ENCODE measurements at places on chromosomes 7 and 10. TPM values are rescaled to one million over a fixed set of nuclear protein-coding genes. Genes with fewer than 3 reads are reported as not detected.

DNA sequence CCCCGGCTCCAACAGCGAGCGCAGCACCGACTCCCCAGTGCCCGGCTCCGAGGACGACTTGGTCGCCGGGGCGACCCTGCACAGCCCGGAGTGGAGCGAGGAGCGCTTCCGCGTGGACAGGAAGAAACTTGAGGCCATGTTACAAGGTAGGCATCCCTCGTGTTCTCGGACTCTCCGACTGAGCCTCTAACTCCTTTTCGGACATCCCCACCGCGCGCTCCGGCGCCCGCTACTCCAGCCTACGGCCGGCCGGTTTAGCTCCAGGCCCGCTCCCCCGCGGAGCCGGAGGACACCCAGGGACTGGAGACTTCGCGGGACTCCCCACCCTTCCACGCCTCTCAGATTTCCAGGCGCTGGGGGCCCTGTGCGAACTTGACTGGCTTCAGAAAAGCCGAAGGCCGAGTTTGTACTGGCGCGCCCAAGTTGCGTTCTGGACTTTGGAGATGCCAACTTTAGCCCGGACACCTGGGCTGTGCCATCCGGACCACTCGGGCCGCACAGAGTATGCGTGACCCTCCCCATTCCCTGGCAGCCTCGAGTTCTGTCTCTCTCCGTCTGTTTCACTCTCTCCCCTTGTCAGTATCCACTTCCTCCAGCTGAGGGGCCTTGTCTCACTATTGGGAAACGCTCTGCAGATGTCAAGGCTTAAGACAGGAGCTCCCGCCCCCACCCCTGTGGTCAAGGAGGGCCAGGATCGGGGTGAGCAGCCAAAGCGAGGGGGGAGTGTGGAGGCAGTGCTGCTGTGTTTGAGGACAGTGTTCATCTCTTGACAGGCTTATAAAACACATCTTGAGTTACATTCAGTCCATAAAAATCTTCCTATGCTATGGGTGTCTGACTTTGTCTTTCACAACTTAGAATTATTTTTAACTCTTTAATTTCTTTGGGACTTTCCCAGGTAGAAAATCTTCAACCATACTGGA lies 777 bp downstream of the BICC1 start:
- H3K4me1 ChIP-seq = peaks cover 6% of the 10 kb centered on the region
- peak; percentile 65 for DNase-seq
- no peaks in the 10 kb centered on the region for H3K36me3 ChIP-seq
- peaks cover 43% of the 10 kb centered on the region for H3K27me3 ChIP-seq

DNA sequence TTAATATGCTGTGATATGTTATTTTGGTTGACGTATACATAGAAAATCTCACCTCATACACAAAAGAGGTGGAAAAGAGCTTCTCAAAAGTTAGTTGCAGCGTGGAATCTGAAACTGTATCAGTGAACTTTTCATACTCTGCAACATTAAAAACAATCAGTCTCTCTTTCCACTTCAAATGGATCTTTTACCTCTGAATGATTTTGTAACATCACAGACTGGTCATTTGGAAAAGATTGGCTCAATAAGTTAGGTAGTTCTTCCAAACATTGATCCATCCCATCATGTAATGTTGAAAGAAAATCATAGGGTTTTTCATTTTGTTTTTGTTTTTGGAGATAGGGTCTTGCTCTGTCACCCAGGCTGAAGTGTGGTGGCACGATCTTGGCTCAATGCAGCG lies 131.1 kb downstream of the AHR start:
- no peaks in the 10 kb centered on the region for H3K36me3 ChIP-seq
- H3K27me3 ChIP-seq = no peaks in the 10 kb centered on the region
- no peak overlapping the region for H3K4me3 ChIP-seq
- no peaks in the 10 kb centered on the region for H3K4me1 ChIP-seq

GRCh38 chr10:96380821-96381220 lies 22.0 kb upstream of the OPALIN start:
- H3K36me3 ChIP-seq = no peaks in the 10 kb centered on the region
- peaks cover 3% of the 10 kb centered on the region for H3K27me3 ChIP-seq
- H3K4me3 ChIP-seq = no peak overlapping the region
- peaks cover 5% of the 10 kb centered on the region for H3K4me1 ChIP-seq
- no peak for DNase-seq
- no peak overlapping the region for H3K27ac ChIP-seq

The PDE1C gene
- 13.0 TPM for total RNA-seq

The CFAP69 gene
- 3.0 TPM for total RNA-seq

DNA sequence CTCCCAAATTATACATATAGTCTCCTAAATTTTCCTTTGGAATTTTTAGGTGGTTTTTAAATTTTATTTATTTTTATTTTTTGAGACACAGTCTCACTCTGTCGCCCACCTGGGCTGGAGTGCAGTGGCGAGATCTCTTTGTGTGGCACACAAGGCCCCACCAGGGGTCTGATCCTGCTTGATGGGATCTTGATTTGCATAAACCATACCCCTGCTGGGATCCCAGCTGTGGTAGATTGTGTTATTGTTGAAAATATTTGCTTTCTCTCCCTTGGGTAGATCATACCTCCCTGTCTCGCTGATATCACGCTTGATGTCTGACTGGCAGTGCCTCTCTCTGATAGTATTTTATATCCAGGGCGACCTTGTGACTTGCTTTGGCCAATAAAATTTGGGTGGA lies 5.6 kb upstream of the MUC3A start:
- H3K4me1 ChIP-seq = peaks cover 9% of the 10 kb centered on the region
- peaks cover 6% of the 10 kb centered on the region for H3K27me3 ChIP-seq
- no peaks in the 10 kb centered on the region for H3K36me3 ChIP-seq
- no peak for DNase-seq

GRCh38 chr7:111226800-111227199 lies 135.9 kb downstream of the LRRN3 start:
- no peak for DNase-seq
- no peaks in the 10 kb centered on the region for H3K36me3 ChIP-seq
- no peaks in the 10 kb centered on the region for H3K27me3 ChIP-seq
- no peaks in the 10 kb centered on the region for H3K4me1 ChIP-seq
- no peak overlapping the region for H3K4me3 ChIP-seq
- no peak overlapping the region for H3K27ac ChIP-seq

DNA sequence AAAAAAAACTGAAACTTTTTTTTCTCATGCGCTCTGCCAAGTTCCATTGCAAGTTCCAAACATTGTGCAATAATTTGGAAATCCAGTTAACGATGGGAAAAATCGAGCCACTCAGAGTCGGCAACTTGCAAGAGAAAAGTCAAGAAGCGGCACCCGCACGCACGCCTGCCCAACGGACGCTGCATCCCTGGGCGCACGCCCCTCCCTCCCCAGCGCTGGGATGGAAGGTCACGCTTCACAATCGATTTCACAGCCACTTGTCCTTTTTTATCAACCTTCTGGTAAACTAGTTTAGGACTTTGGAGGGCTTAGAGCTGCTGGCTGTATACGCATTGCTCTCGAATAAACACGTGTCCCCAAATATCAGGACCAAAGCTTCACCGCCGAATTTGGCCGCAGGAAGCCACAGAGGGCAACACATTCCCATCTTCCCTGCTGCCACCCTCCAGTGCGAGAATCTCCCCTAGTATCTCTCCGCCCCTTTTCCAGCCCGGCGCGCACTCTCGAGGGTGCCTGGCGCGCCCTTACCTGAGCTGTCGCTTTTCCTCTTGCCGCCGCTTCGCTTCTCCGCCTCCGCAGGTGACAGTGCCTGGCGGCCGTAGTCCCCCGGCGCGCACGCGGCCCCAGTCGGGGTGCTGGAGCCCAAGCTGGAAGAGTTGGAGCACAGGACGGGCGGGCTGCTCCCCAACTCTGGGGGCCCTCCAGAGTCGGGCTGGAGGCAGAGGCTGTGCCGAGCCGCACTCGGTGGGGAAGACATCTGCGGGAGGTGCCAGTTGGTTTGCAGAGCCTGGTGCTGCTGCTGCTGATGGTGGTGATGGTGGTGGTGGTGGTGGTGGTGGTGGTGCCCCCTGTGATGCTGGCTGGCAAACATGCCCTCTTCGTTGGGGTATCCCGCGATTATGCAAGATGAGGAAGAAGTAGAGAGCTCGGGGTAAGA lies 857 bp downstream of the MEOX2 start:
- no peaks in the 10 kb centered on the region for H3K36me3 ChIP-seq
- DNase-seq = no peak
- H3K27me3 ChIP-seq = peaks cover 38% of the 10 kb centered on the region
- H3K27ac ChIP-seq = peak overlapping the region; percentile 76
- peak overlapping the region; percentile 54 for H3K4me3 ChIP-seq

DNA sequence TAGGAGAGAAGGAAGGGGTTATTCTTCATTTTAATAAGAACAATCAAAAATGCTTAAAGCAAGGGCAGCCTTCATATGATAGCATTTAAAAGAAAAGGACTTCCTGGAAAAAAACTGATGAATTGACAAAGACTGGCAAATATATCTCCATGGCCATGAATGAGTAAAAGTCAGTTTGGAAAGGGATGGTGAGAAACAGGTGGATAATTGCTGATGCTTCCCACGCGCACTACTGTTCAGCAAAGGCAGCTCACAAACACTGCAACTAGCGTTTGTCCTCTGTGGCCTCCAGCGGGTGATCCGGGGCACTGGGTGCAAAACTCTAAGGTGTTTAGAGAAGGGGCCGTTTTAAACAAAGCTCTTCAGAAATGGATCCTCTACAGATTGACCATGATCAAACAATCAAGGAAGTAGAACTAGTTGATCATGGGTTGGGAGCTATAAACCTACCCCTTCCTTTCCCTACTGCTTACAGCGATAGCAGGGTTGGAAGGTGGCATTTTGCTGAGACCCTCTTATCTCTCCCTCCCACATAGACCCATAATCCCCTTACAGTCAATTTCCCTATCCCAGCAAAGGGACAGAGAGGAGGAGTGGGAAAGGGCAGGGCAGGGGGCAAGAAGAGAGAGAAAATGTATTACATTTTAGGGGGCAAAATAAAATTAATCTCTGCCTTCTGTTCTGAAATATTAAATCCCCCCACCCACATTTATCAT lies 53.8 kb downstream of the SMURF1 start:
- no peaks in the 10 kb centered on the region for H3K4me1 ChIP-seq
- no peak for DNase-seq
- H3K4me3 ChIP-seq = no peak overlapping the region
- no peak overlapping the region for H3K27ac ChIP-seq
- H3K36me3 ChIP-seq = no peaks in the 10 kb centered on the region

- no peak for DNase-seq
- H3K27ac ChIP-seq = no peak overlapping the region
- no peak overlapping the region for H3K4me3 ChIP-seq
- H3K36me3 ChIP-seq = no peaks in the 10 kb centered on the region
Observed at GRCh38 chr7:27367933-27368549, 125.4 kb downstream of the EVX1 start.

The MTURN gene
- total RNA-seq = 31.3 TPM

The CLDN3 gene
- 11.8 TPM for total RNA-seq

- no peaks in the 10 kb centered on the region for H3K27me3 ChIP-seq
- peaks cover 3% of the 10 kb centered on the region for H3K4me1 ChIP-seq
- no peaks in the 10 kb centered on the region for H3K36me3 ChIP-seq
- peak; percentile 89 for DNase-seq
Observed at GRCh38 chr10:19815731-19816410, 361 bp upstream of the PLXDC2 start.

DNA sequence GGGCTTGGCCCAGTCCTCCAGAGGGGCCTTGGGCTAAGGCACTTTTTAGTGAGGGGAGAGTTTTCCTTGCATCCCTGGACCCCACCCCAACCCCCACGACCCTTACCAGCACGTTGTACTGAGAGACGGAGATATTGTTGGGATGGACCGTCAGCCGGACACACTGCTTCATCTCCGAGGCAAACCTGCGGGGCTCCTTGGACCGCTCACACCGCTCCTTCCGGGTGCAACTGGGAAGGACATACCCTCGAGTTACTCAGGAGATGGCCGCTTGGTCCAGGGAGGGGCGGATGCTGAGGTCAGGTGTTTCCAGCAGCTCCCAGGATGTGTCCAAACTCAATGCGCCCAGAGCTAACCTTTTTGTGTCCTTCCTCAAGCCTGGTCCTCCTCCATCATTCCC lies 348.0 kb downstream of the PLXNA4 start:
- H3K4me1 ChIP-seq = no peaks in the 10 kb centered on the region
- no peak overlapping the region for H3K27ac ChIP-seq
- no peaks in the 10 kb centered on the region for H3K27me3 ChIP-seq
- H3K36me3 ChIP-seq = no peaks in the 10 kb centered on the region

The ESYT2 gene
- 63.1 TPM for total RNA-seq

DNA sequence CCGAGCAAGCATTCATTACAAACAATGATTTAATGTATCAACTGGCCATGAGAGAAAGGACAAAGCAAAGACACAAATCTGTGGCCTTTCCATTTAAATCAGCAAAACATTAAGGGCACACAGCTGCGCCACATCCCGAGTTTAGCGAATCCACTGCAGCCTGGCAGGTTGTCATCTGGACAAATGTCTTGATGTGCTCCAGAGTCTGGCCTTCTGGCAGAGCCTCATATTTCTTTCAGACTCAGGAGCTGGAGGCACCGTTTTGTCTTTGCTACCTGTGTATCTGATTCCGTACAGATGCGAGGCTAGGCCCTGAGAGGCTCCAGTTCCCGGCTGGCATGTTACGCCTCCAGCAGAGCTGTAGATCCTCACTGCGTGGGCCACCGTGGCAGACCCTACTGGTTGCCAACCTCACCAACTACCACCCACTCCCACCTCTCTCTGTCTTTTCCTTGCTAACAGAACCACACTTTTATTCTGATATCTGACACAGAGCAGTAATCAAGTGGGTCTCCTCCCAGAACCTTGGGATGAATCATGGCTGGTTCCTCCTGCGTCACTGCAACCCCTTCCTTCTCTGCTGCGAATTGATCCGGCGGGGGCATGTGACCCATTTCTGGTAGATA lies 40.9 kb upstream of the EFCAB10 start:
- no peak overlapping the region for H3K27ac ChIP-seq
- H3K4me1 ChIP-seq = no peaks in the 10 kb centered on the region
- peaks cover 32% of the 10 kb centered on the region for H3K36me3 ChIP-seq
- H3K4me3 ChIP-seq = no peak overlapping the region
- peak; percentile 43 for DNase-seq

The SRGN gene
- 225 TPM for total RNA-seq

DNA sequence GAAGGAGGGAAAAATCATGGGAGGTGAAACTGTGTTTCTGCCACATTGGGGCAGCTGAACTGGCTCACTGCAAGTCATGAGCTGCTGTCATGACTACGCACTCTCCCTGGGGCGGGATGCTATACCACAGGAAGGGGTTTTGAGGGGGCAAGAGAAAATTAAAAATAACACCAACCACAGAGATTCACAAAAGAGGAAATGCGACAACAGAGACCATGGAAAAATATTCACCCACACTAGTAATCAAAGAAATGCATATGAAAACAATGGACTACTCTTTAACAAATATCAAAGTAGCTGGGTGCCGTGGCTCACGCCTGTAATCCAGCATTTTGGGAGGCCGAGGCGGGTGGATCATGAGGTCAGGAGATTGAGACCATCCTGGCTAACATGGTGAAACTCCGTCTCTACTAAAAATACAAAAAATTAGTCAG lies 65.2 kb upstream of the TM9SF3 start:
- no peaks in the 10 kb centered on the region for H3K27me3 ChIP-seq
- H3K27ac ChIP-seq = no peak overlapping the region
- H3K36me3 ChIP-seq = no peaks in the 10 kb centered on the region
- H3K4me3 ChIP-seq = no peak overlapping the region
- no peak for DNase-seq

DNA sequence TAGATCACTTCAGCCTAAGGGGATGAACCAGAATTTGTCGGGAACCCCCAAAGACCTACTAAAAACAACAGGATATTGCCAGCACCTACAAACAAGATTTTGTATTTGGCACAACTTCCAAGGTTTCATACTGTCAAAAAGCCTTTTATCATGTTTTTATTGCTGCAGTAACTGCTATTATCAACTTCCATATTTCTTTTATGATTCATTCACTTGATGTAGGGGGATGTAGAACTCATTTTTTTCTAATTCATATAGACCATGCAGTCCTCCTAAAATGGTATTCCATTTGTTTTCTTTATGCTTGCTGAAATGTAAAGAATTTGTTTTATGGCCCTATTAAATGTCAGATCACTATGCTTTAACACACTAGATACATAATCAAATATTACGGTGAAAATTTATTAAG lies 30.0 kb upstream of the WNT16 start:
- H3K4me3 ChIP-seq = no peak overlapping the region
- H3K36me3 ChIP-seq = peaks cover 10% of the 10 kb centered on the region
- H3K27me3 ChIP-seq = no peaks in the 10 kb centered on the region
- no peaks in the 10 kb centered on the region for H3K4me1 ChIP-seq
